Activated CD4-positive, alpha-beta T cell treated with anti-CD3 and anti-CD28 coated beads for 36 hours (primary cell): ENCODE measurements at places on chromosomes 1 and 21.

DNA sequence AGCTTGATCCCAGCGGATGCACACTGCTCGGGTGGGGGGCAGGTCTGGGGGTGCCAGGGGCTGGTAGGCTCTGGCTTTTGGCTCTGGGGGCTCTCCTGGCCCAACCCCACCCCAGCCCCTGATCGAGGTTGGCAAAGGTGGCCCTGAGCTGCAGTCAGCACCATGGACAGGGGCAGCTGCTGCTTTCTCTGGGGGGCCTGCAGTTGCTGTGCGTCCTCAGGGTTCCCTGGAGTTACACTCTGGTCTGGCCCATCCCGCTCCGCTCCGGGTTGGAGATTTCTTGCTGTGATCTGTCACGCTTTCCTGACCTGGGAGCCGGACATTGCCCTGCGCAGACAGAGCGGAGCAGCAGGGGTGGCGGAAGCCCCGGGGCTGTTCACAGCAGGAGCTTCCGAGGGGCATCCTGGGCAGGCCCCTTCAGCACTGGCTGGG lies 8.0 kb upstream of the PLCH2 start:
- peak; percentile 57 for DNase-seq
- H3K36me3 ChIP-seq, result no peaks in the 10 kb centered on the region
- H3K27me3 ChIP-seq, result no peaks in the 10 kb centered on the region
- H3K27ac ChIP-seq, result no peak overlapping the region
- H3K4me3 ChIP-seq, result no peak overlapping the region

GRCh38 chr1:243550276-243550675 lies 294.4 kb downstream of the SDCCAG8 start:
- no peaks in the 10 kb centered on the region for H3K27me3 ChIP-seq
- H3K4me3 ChIP-seq, result no peak overlapping the region
- no peaks in the 10 kb centered on the region for H3K4me1 ChIP-seq
- peaks cover 8% of the 10 kb centered on the region for H3K36me3 ChIP-seq
- no peak for DNase-seq

DNA sequence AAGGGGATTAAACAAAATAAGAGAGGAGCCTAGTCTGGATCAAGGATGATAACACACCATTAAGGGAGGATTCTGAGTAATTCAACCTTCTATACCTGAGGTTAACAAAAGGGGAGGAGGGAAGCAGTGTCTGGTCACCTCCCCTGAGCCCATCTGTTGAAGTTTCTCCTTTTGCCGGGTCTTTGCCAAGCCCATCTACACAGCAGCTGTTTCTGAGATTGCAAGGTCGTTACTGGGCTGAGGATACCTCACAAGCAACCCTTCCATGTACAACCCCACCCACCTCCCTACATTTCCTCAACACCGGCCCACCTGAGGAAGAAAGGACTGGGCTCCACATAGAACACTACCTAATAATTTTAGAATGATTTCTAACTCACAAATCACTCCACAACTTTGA lies 26.3 kb downstream of the LRRC52 start:
- DNase-seq, result no peak
- H3K27ac ChIP-seq, result no peak overlapping the region
- no peaks in the 10 kb centered on the region for H3K4me1 ChIP-seq

DNA sequence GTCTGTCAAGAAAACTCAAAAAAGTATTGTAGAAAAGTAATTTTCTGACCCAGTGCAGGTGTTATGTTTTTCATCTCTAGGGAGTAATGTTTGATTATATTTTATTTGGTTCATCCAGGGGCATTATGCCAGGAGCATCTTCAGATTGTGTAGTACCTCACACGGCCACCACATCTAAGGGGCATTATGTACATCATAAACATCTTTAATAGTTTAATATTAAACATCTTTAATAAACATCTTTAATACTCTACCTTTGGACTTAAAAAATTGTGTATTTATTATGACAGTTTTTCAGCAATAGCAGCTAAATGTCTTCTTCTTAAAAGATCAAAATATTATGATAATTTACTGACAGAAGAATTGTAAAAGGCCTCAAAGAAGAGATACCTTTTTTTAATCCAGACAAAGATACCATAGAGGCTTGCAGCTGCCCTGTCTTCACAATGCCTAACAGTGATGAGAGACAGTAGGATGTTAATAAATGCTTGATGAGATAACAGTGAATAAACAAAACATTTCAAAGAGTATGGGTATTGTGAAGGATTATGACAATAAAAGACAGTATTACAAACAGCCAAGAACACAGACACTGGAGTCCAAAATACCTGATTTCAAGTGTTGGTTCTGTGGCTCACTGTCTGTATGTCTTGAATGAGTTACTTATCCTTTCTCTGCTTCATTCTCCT lies 240.9 kb upstream of the ADGRL2 start:
- no peaks in the 10 kb centered on the region for H3K27me3 ChIP-seq
- H3K36me3 ChIP-seq, result no peaks in the 10 kb centered on the region
- no peak for DNase-seq
- H3K27ac ChIP-seq, result no peak overlapping the region

- no peaks in the 10 kb centered on the region for H3K27me3 ChIP-seq
- H3K27ac ChIP-seq, result no peak overlapping the region
- no peak for DNase-seq
- H3K4me1 ChIP-seq, result peaks cover 13% of the 10 kb centered on the region
- no peak overlapping the region for H3K4me3 ChIP-seq
- H3K36me3 ChIP-seq, result peaks cover 51% of the 10 kb centered on the region
Observed at GRCh38 chr1:36175137-36176095, 19.5 kb downstream of the MAP7D1 start.
